NCI-H1930 (cell line): ENCODE measurements at places on chromosomes 4 and X.

DNA sequence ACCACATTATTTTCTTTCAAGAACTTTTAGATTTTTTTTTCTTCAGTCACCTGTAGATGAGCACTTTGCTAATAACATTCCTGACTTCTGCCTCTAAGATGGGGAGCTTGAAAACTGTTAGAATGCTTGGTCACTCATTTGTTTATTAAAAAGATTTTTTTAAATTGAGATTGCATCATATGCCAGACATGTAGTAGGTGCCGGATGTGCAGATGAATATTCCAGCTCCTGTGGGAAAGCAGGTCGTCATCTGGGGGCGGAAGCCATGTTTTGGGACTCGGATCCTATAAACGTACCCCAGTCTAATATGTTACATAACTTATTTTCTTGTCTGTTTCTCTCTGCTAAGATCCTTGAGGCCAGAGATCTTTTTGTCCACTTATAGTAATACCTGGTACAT is 236.8 kb downstream of the ARHGAP10 start:
- no peak for DNase-seq

DNA sequence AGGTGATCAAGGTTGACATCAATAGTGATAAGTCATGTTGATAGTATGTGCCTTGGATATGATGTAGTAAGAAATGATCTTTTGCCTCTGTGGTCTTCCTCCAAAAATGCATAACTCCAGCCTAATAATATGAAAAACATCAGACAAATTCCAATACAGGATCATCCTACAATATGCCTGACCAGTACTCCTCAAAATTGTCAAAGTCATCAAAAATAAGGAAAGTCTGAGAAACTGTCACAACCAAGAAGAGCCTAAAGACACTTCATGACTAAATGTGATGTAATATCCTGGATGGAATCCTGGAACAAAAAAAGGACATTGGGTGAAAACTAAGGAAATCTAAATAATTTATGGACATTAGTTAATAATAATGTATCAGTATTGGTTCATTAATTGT is 50.3 kb upstream of the LCORL start:
- DNase-seq = no peak

DNA sequence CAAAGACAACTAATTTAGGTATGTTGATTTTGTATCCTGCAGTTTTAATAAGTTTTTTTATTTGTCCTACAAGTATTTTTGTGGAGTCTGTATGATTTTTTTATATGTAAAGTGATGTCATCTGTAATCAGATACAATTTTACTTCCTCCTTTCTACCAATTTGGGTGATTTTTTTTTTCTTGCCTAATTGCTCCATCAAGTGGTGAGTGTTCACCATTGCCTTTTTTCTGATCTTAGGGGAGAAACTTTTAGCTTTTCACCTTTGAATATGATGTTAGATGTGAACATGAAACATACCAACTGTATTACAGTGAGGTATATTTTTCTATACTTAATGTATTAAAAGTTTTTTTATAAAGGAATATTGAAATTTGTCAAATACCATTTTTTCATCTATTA is 362.3 kb downstream of the PABPC4L start:
- no peak for DNase-seq

DNA sequence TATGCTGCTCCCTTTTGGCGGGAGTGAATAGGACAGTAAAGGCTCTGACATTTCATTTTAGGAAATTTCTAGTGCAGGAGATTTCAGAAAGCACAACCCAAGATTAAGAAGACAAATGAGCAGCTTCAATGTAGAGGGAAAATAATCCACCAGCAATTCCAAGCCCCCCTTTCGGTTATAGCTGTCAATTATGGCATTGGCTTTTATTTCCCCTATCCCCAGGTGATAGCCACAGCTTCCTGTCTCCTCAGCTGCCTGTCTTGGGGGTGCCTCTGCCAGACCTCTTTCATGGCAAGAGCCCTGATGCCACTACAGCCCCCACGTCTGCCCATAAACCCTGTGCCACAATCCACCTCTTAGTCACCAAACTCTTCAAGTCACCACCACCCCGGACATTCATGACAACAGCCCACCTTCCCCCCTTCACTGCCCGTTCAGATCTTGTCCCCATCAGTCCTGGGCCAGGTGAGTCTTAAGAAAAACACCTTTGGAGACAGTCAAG is 48.4 kb upstream of the CLNK start:
- no peak for DNase-seq
